ENCODE measurements at places on chromosomes 13 and 19.

- no peak for DNase-seq
Observed at GRCh38 chr19:7251494-7251893, 42.7 kb downstream of the INSR start.

DNA sequence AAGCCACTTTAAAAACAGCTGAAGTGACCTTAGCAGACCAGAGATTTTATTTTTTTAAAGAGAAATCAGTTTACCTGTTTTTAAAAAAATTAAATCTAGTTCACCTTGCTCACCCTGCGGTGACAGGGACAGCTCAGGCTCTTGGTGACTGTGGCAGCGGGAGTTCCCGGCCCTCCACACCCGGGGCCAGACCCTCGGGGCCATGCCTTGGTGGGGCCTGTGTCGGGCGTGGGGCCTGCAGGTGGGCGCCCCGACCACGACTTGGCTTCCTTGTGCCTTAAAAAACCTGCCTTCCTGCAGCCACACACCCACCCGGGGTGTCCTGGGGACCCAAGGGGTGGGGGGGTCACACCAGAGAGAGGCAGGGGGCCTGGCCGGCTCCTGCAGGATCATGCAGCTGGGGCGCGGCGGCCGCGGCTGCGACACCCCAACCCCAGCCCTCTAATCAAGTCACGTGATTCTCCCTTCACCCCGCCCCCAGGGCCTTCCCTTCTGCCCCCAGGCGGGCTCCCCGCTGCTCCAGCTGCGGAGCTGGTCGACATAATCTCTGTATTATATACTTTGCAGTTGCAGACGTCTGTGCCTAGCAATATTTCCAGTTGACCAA is 10.8 kb downstream of the PLPPR3 start:
- no peak for DNase-seq

DNA sequence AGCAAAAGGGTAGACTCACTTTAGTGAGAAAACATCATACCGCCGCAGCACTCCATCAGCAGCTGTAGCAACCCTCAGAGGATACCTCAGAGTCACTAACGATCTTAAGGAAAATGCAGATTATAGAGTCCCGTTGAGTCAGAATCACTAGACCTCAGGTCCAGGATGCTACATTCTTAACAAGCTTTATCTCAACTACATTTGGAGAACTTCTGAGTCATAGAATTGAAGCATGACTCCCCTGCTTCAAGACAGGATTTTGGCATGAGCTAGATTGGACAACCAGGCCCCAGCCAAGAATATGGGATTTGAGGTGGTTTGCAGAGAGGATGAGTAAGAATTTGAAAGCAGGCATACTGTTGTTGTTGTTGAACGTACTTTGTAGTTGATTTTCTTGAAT is 118.9 kb upstream of the UBL3 start:
- DNase-seq: no peak

DNA sequence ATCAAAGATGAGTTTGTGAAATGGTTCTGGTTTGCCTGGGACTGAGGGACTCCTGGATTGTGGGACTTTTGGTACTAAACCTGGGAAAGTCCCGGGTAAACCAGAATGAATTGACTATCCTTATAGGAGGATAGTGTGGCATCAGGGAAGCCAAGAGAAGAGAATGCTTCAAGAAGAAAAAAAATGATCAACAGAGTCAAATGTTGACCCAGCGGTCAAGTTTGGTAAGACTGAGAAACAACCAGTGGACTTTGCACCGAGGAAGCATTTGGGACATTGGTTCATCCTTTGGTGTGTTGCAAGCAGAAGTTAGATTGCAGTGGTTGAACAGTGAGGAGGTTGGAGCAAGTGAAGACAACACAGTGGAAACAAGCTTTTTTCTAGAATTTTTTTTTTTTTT is 33.5 kb downstream of the CLEC17A start:
- DNase-seq: no peak

DNA sequence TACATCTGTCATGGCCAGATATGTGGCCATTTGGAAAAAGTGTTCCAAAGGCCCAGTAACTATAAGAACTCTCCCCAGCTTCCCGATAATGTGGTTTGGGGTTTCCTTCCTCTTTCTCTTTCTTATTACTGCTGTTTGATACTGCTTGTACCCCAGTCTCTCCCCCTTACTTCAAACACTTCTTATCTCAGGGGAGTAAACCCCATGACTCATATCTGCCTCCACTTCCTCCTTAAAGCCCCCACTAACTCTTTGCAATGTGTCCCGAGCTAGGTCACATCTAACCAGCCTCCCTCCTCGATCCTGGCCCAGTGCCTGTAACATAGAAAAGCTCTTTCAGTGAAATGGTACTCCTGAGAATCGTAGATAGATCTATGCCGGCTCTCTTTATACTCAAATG is 82.4 kb upstream of the STARD13 start:
- no peak for DNase-seq

DNA sequence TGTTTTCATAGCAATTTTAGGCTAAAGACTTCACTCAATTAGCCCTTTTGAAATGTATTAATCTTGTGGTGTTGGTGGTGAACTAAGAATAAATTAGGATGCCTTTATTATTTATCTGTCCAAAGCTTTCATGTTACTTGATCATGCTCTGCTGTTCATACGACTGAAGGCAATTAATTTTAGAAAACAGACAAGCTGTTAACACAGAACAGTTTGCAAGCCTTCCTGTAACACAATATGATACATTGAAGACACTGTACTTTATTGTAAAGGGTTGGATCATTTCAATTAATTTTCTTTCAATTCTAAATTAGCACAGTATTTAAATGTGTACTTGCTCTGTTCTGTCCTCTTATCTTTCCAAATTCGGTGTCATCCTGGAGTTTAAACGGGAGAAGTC is 794.3 kb upstream of the MIR17HG start:
- no peak for DNase-seq

GRCh38 chr13:40477623-40478608 is 188.5 kb downstream of the FOXO1 start:
- DNase-seq: no peak

DNA sequence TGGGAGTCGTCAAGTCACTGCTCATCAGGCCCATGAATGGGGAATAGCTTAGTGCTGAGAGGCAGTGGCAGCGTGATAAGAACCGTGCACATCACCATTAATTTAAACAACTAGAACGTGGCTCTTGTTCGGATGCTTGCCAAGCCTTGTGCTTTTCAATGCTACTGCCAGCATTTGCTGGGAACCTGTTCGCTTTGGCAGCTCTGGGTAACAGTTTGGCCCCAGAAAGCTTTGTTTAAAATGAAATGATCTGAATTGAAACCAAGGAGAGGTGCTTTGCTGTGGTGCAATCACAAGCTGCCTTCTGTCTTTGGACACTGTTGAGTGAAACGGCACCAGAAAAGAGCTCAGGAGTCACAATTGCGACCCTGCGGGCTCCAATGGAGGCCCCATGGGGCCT is 53.5 kb upstream of the OLFM4 start:
- DNase-seq: no peak

GRCh38 chr19:19361075-19361594 is 40.5 kb downstream of the MAU2 start:
- peak; percentile 41 for DNase-seq

DNA sequence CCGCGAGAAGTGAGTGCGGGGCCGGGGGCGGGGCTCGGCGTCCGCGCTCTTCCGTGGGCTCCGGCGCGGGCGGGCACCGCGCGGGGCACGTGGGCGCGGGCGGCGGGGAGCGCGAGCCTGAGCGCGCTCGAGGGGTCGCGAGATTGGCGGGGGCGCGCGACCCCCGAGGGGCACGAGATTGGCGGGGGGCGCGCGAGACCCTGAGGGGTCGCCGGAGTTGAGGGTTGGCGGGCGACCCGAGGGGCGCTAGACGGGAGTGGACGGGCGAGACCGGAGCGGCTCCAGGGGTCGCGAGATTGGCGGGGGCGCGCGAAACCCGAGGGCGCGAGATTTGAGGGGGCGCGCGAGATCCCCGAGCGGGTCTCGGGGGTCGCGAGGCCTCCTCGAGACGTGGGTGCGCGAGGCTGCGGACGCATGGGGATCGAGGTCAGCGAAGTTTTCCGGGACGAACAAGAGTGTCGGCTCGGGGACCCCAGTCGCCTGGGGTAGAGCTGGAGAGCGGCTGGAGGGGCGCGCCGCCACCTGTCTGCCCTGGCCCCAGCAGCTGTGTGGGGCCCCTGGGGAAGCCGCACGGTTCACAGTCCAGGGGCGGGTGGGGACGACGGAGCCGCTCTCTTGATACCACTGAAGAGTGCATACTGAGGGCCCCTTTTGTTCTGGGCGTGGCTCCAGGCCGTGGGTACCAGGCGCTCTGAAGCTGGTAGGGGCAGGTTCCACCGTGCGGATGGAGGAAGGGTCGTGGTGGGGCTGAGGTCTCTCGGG is 682 bp downstream of the SSBP4 start:
- DNase-seq: no peak

DNA sequence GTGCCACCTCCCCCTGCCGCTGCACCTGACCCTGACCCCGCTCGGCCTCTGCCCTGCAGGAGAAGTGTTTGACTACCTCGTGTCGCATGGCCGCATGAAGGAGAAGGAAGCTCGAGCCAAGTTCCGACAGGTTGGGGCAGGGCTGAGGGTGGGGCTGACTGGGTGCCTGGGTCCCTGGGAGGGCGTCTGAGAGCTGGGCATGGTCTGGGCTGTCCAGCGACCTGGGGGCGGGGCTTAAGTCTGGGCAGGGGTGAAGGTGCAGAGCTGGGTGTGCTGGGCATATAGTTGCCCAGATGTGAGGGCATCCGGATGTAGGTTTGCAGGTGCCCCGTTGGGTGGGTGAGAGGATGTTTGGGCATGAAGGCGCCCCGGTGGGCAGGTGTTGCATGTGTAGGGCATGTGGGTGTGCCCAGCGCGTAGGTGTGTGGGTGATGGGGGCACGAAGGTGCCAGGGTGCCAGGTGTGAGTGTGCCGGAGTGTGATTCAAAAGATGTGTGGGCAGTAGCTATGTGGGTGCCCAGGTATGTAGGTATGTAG is 13.8 kb downstream of the MARK4 start:
- DNase-seq: no peak

GRCh38 chr13:49213539-49213938 is 6.6 kb upstream of the MLNR start:
- no peak for DNase-seq

DNA sequence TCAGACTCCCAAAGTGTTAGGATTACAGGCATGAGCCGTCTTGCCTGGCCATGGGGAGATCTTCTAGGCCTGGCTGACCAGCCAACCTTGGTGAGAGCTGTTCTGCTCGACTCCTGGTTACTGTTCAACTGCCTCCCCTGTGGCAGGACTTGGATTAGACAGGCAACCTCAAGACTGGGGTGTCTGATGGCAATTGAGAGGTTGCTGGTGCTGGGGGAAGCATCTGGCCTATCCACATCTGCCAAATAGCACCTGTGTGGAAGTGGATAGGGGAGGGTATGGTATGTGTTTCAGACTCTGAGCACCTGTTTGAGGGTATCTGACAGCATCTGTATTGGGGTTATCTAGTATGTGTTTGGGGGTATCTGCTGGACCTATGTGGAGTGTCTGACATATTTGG is 44.7 kb downstream of the ARHGEF18 start:
- no peak for DNase-seq

DNA sequence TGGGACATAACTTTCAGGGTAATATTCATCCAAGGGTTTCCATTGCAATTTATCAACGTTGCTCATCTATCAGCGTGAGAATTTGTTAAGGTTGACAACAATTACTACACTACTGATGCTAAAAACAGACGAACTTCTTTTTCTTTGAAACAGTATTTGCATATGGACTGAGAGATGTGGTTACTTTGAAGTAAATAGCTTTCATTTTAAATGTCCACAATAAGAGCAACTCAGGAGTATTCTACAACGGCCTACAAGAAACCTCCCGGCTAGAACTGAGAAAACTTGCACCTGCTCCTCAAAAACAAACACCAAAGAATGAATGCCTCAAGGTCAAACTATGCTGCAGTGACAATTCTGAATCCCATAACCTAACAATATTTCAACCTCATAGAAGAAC is 238.4 kb downstream of the IRS2 start:
- no peak for DNase-seq
